ENCODE measurements at places on chromosomes 5 and 9. TPM values are rescaled to one million over a fixed set of nuclear protein-coding genes. Genes with fewer than 3 reads are reported as not detected.

Gene JAKMIP2
- polyA plus RNA-seq: 4.9 TPM

Gene ANKRD18B
- polyA plus RNA-seq: 0.34 TPM

Gene CDH9
- 7.2 TPM for polyA plus RNA-seq

Gene KCNMB1
- 2.1 TPM for polyA plus RNA-seq

Gene FGD3
- polyA plus RNA-seq: 6.2 TPM

Gene TMOD1
- 1.4 TPM for polyA plus RNA-seq

Gene IPPK
- polyA plus RNA-seq: 10.2 TPM

Gene CSF1R
- polyA plus RNA-seq: 15.8 TPM

Gene SV2C
- polyA plus RNA-seq: 0.06 TPM

Gene DBH
- 0.94 TPM for polyA plus RNA-seq

- DNase-seq: no peak
Measured at GRCh38 chr9:118896324-118897000, 472.8 kb downstream of the BRINP1 start.

GRCh38 chr5:139495638-139496435, 13.3 kb upstream of the STING1 start:
- no peak for DNase-seq

- DNase-seq: no peak
Measured at GRCh38 chr5:15492545-15492944, 7.4 kb upstream of the FBXL7 start.

- DNase-seq: no peak
Measured at GRCh38 chr5:157273131-157273556, 7.2 kb downstream of the CYFIP2 start.

DNA sequence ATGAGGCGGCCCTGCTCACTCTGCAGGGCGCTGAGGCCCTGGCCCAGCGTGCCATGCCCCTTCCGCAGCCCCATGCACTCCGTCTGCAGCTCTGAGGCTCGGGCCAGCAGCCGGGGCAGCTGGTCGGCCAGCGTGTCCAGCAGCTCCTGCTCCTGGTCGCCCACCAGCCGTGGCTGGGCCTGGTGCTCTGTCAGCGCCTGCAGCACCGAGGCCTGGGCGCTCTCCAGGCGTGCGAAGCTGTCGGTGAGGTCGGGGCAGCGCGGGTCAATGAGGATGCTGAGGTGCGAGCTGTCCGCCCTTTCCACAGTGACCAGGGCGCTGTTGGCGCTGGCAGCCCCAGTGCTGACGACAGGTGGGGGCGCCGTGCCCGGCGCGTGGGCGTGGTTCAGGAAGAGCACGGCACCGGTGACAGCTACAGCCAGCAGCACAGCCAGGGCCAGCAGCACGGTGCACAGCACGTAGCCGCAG, 9.4 kb downstream of the FIBCD1 start:
- no peak for DNase-seq

- no peak for DNase-seq
Measured at GRCh38 chr5:140239939-140240700, 62.8 kb downstream of the PFDN1 start.

DNA sequence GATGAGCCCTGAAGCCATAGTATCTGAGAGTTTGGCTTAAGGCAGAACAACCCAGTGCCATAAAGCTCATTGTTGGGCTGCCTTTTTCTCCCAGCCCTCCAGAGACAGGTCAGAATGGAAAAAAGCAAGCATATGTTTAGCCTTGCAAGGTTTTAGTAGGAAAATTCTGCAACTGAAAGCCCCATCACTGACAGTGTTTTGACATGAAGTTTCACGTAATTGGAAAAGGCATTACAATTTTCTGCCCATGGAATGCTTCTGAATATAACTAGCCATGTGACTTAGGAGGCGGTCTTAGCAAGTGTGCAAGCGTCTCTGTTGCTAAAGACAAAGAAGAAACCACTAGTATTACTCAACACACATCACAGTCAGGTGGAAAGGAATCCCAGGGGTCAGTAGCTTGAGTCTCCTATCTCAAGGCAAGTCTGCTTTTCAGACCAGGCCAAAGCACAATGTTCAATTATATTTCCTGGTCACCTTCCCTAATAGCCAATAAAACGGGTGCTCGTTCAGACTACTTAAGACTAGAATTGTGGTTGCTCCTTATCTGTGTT, 117.6 kb downstream of the CARTPT start:
- DNase-seq: no peak

DNA sequence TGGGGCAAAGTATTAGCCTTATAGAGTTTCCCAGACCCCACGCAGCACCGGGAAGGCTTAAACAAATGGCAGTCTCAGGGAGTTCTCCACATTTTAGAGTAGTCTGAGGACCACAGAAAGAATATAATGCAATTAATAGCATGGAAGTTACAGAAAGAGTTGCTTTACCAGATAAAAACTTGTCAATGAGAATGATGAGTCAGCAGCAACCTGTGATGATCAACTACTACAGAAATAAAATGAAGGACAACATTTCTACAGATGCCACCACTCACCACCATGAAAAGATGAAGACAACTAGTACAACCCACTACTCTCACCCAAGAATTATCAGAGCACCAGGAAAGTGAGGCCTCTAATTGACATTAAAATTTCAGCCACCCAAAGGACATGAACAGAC, 120.7 kb downstream of the NR2F1-AS1 start:
- no peak for DNase-seq

- no peak for DNase-seq
Measured at GRCh38 chr5:5046680-5047502, 93.2 kb upstream of the ADAMTS16 start.

DNA sequence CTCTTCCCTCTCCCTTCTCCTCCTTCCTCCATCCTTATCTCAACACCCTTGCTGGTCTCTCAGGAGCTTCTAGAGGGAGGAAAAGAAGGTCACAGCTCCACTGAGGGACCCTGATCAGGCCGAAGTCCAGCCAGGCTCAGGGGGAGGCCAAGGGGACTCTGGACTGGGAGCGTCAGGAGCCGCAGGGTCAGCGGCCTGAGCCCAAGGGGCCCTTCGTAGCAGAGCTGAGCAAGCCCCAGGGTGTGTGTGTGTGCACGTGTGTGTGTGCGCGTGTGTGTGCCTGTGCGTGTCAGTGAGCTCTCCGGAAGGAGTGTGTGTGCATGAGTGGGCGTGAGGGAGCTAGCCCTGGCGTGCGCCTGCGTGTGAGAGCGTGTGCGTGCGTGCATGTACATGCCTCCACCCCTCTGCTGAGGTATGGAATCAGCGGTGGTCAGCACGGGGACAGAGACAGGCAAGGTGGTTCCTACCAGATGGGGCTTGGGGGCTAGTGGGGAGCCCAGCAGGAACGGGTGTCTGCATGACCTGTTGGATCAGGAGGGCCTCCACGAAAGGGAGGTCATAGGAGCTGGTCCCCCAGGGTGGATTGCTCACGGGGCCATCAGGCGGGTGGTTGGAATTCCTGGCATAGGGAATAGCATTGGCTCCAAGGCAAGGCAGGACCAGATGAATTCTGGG, 10.0 kb upstream of the AGPAT2 start:
- DNase-seq: no peak

GRCh38 chr9:21381448-21382339, 3.5 kb downstream of the IFNA2 start:
- DNase-seq: no peak

DNA sequence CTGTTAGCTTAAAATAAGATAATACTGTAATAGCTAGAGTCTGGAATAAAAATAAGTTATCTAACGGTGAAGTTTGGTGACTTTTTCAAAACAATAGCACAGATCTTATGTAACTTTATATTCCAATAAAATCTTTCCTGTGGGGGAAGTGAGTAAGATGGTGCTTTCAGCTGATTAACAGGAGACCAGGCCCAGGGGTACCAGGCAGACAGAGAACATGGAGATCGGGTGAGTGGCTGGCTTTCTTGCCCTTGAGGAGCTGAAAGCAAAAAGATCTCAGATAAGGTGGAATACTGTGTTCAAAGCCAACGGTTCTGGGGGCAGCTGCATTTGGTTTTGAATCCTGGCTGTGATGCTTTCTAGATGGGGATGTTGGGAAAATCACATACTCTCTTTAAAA, 61.3 kb downstream of the MAT2B start:
- no peak for DNase-seq

GRCh38 chr5:137733006-137733405, 2.9 kb downstream of the KLHL3 start:
- DNase-seq: no peak

GRCh38 chr5:177086654-177087397, at the start of gene FGFR4:
Gene FGFR4, plus strand, starts transcription at chr5:177086915. Its CDS starts 2,688 bp downstream, at chr5:177089603.
- DNase-seq: peak; percentile 82

DNA sequence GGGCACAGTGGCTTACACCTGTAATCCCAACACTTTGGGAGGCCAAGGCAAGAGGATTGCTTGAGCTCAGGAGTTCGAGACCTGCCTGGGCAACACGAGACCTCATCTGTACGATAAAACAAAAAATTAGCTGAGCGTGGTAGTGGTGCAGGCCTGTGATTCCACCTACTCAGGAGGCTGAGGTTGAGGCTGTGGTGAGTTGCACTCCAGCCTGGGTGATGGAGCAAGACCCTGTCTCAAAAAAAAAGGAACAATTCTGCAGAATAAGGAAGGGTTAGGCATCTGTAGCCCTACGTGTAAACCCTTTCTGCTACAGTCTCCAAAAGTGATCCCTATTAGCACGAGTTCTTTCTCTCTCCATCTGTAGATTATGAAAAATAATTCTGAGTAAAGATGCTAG, 19.9 kb downstream of the CDC26 start:
- no peak for DNase-seq

DNA sequence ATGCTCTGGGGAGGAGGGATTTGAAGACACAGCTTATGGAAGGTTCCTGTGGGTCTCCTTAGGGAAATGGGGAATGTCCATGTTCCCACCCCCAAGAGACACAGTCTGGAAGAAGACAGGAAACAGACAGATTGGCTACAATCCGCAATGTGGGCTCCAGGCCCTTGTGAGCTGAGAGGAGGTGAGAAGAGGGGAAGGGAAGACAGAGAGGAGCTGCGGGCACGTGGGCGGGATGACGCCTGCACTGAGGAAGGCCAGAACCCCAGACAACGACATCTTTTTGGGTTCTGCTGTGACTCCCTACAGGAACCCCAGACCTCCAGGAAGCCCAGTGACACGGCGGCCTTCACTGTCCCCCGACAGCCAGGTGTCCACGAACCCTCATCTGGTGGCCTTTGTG, 29.9 kb upstream of the NKD2 start:
- no peak for DNase-seq

DNA sequence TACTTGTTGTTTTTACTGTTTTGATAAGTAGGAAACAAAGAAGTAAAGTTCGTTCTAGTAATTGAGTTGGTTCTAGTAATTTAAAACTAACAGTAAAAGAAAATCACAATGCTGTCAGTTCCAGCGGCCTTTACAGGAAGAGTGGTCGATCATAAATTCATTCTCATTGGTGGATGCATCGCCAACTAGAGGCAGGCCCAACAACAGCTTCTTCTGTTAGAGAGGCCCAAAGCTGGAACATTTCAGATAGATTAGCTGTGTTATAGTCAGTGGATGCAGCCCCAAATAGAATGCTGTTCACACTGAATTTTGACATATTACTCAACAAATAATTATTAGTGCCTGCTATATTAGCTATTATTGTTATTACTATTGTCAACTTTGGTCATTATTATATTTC, 80.8 kb downstream of the ARRDC3 start:
- no peak for DNase-seq

- no peak for DNase-seq
Measured at GRCh38 chr9:112377087-112377486, 2.8 kb upstream of the HSDL2 start.

- no peak for DNase-seq
Measured at GRCh38 chr5:143101121-143101520, 302.4 kb downstream of the NR3C1 start.

Measured in renal pelvis (tissue), 12 donors.